CD4-positive, alpha-beta T cell treated with Interferon gamma for 1 hour (primary cell): ENCODE measurements at places on chromosomes 5 and 9.

DNA sequence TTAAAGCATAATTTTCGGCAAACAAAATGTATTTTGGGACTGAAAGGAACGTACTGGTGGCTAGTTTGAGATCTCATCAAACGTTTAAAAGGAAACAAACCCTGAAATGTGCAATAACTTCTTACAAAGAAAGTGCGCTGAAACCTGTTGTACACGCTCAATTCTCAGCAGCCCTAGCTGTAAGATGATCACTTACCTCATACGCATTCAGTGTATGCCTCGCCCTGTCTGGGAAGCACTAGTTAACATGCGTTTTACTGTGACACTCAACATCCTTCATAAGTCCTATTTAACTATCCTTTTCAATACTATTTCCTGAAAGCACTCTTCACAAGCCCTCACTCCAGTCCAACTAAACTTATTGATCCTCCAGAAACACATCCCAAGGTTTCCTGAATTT, 485.0 kb upstream of the EDIL3 start:
- no peak for DNase-seq

- no peak for DNase-seq
Observed at GRCh38 chr5:14353726-14354474, 210.8 kb downstream of the TRIO start.

- DNase-seq, result no peak
Observed at GRCh38 chr9:95952471-95952870, 77.0 kb downstream of the ERCC6L2 start.

DNA sequence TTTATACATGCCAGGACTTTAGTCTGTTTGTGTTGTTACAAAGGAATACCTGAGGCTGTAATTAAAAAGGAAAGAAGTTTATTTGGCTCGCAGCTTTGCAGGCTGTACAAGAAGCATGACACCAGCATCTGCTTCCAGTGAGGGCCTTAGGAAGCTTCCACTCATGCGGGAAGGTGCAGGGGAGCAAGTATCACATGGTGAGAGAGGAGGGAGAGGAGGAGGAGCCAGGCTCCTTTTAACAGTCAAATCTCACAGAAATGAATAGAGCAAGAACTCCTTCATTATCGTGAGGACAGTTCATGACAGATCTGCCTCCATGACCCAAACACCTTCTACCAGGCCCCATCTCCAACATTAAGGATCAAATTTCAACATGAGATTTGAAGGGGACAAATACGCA, 18.7 kb upstream of the C5orf46 start:
- DNase-seq, result no peak

- no peak for DNase-seq
Observed at GRCh38 chr9:116662646-116663310, 24.3 kb upstream of the TRIM32 start.

GRCh38 chr5:891117-891836, 1.3 kb downstream of the BRD9 start:
- no peak for DNase-seq

DNA sequence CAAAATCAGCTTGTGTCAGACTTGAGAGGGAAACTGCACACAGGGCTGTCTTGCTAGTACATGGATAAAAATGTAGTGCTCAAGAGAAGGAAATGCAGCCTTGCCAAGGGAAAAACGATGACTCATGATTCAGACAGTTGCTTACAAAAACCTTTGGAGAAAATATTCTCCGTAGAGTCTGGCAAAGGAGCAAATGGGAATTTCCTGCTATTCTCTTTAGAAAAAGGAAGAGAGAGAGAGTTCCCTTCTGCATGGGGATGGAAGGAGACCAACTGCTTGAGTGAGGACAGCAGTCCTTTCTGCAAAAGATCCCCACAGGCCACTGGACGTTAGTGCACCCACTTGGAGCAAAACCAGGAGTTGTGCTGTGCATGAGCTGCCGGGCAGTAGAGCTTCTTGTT, 7.6 kb downstream of the IFNB1 start:
- no peak for DNase-seq

- no peak for DNase-seq
Observed at GRCh38 chr5:1662559-1663085, 137.0 kb downstream of the MRPL36 start.

GRCh38 chr9:94896512-94896911, 170.0 kb downstream of the AOPEP start:
- DNase-seq, result no peak

DNA sequence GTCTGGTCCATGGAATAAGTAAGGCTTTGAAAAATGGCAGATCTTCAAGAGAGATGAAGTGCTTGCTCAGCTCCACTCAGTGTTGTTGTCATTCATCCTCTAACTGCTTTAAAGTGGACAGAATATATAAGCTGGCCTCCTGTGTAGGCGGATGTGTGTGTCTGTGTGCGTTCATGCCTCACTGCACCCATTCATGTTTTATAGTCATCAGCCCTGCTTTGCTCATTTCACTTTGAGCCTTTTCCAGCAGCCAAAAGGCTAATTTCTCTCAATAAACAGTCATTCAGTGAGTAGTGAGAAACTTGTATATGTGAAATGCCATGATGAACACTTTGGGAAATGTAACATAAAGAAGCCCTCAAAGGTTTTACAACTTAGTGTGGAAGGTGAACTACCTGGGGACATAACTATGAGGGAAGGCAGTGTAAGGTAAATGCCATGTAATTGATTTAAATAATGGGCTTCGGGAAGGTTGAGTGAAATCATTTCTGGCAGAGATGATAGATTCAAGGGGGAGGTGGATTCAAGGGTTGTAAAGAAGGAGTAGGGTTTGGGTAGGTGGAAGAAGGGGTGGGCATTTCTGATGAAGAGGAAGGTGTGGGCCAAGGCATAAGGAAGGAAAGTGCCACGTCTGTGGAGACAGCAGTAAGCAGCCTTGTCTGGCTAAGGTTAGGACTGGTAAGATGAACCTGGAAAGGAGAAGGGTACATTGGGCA, 15.7 kb downstream of the TTC23L start:
- DNase-seq, result no peak

- DNase-seq, result no peak
Observed at GRCh38 chr5:36492984-36493654, 113.3 kb upstream of the SLC1A3 start.

DNA sequence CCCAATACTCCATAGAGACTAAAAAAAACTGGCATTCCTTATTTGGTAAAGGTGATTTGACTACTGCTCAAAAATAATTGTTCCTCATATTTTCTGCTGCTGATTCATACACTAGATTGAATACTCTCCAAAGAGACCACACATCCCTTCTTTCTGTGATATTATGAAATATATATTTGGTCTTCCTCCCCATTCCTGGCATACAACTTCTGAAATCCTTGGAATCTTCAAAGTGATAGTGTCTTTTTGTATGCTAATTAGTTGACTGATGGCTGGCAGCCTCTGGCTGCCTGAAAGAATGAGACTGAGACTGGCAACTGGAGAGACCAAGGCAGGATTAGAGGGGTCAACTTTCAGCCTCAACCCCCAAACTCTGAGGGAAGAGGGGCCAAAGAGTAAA, 348.0 kb upstream of the RFX3 start:
- DNase-seq, result no peak

DNA sequence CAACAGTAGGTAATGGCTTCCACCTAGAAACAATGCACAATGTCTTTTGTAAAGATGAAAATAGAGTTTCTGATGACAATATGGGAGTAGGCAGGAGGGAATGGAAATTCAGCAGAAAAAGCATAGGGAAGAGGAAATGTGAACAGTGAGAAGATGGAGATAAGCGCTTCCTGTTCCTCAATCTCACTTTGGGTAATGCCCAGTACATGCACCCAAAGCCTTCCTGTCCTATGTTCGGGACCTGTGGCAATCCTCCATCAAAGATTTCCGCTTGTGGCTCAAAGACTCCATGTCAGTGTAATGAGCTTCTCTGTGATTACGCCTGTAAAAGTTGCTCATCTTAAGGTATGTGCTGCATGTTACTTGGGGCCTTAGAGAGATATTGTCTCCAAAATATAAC, 2.7 kb downstream of the UGT3A1 start:
- DNase-seq, result no peak

- DNase-seq, result no peak
Observed at GRCh38 chr9:22916148-22916547, 469.5 kb downstream of the DMRTA1 start.

GRCh38 chr9:88041447-88041846, 67.1 kb upstream of the CDK20 start:
- DNase-seq, result no peak

GRCh38 chr5:131260895-131261294, 3.0 kb upstream of the CDC42SE2 start:
- DNase-seq, result no peak

GRCh38 chr9:136719195-136719880, 7.0 kb downstream of the DIPK1B start:
- DNase-seq, result peak; percentile 33

GRCh38 chr9:122897969-122898368, 7.2 kb downstream of the RC3H2 start:
- no peak for DNase-seq

DNA sequence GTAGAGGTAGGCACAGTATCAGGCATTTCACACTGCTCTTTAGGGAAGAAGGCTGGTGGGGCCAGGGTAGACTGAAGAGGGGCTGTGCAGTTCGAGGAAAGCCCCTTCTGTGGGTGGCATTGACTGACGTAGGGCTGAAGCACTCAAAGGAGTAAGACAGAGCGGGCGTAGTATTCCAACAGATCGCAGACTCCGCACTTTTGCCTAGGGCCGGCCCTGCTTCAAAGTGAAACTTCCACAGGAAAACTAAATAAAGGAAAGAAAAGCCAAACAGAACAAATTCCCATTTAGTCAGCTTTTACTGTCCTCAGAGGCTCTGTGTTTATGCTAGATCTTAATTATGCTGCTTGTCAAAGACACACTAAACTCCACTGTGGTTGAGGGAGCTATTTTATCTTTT, 493.0 kb upstream of the WWC1 start:
- no peak for DNase-seq

GRCh38 chr9:15229409-15229808, 77.6 kb downstream of the TTC39B start:
- no peak for DNase-seq

- no peak for DNase-seq
Observed at GRCh38 chr5:176630681-176631222, 277 bp downstream of the EIF4E1B start.

- no peak for DNase-seq
Observed at GRCh38 chr5:180816608-180817534, 14.3 kb upstream of the MGAT1 start.

- DNase-seq, result no peak
Observed at GRCh38 chr5:7991125-7991821, 122.3 kb downstream of the MTRR start.

DNA sequence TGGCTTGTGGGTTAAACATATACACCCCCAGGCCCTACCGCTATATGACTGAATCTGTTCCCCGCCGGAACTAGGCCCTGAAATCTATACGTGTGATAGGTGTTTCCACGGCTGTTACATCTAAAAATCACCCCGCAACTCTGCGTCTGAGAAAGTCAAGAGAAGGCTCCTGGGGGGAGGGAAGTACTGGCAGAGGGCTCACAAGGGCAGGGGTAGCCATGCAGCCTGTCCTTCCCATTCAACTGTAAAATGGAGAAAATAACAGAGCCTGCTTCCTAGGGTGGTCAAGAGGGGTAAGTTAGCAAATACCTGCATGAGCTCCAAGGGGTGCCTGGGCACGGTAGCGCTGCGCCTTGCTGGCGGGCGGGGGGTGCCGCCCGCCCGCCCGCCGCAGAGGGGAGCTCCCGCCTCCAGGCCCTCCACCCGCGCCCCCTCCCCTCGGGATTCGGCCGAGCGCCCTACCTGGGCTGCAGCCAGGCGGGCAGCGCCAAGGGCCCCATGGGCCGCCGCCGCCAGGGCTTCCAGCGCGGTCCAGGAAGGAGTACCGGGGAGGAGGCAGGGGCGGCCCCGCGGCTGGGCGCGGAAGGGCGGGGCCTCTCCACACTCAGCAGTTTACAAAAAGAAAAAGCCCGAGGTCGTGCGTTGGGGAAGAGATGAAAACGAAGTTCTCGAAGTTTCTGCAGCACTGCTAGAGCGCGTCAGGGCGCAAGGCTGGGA, at the start of gene HACD4:
Gene HACD4 (minus strand): TSS at position 550 of the 717 bp plus-strand sequence. CDS start 50 bp downstream, at position 500.
- DNase-seq, result peak; percentile 58

DNA sequence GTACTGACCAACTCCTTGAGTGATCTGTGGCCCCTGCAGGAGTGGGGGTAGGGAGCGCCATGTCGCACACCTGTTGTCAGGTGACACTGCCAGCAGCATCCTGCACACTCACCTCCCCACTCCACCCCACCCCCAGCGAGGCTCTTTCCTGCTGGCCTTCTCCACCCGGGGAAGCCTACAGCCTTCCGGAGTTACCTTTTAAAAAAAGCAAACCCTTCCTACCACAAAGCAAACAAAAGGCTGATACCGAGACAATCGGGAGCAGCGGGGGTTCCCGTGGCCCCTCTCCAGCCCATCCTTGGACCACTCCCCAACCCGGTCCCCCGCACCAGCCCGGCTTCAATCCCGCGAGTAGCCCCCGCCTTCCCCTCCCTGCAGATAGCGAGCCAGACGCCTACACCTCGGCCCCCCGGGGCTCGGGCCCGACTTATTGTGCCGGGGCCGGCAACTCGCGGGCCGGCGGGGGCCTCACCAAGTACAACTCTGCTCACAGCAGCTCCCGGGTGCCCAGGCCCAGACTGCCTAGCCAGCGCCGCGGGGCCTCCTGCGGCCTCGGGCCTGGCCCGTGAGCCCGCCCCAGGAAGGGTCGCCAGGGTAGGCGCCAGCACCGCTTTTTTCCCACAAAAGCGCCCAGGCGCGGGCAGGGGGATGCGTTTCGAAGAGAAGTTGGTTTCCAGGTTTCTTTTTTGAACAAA, 724 bp downstream of the MACROH2A1 start:
- no peak for DNase-seq

- no peak for DNase-seq
Observed at GRCh38 chr9:14710804-14711203, 11.7 kb downstream of the CER1 start.

DNA sequence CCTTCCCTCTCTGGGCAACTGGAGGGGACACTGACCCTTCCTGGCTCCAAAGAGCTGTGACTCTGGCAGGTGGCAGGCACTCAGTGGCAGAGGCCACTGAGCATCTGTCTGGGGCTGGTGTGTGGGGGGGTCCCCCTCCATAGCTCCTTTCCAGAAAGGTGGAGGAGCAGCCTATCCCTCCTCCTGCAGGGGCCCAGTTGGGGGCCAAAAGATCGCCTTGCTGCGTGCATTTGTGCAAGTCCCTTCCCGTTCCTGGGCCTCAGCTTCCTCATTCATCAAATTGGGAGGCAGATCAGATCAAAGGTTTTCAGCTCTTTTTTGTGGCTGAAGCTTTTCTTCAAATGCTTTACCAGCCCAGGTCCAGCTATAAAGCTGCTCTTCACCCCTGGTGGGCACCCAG, 77.7 kb downstream of the NTNG2 start:
- no peak for DNase-seq

GRCh38 chr9:133687856-133688761, 50.0 kb downstream of the SARDH start:
- DNase-seq, result no peak

GRCh38 chr5:53936481-53937352, 373.7 kb downstream of the ARL15 start:
- DNase-seq, result no peak

DNA sequence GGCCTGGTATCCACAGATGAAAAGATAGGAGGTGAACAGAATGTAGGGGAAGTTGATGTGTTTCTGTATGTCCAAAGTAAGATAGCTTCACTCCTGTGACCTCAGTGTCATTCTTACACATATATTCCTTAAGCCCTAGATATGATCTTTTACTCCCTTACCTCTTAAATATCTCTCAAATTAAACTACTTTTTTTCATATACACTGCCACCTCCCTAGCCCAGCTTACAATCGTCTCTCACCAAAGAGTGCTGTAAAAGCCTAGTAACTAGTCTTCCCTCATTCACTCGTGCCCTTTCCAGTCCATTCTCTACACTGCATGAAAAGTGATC, 5.3 kb downstream of the DNAI1 start:
- DNase-seq, result no peak

- DNase-seq, result no peak
Observed at GRCh38 chr5:540906-541538, 16.8 kb upstream of the SLC9A3 start.
